ENCODE measurements at places on chromosomes 7 and 10.

GRCh38 chr10:101291331-101292193 is 62.3 kb upstream of the LBX1 start:
- peak; percentile 62 for DNase-seq

- no peak for DNase-seq
Measured at GRCh38 chr10:65482848-65483247, 1443.0 kb upstream of the LRRTM3 start.

GRCh38 chr10:79072041-79072441 is 3.3 kb downstream of the ZMIZ1 start:
- DNase-seq = no peak

GRCh38 chr10:18340496-18341051 is 200.3 kb downstream of the CACNB2 start:
- DNase-seq = no peak

DNA sequence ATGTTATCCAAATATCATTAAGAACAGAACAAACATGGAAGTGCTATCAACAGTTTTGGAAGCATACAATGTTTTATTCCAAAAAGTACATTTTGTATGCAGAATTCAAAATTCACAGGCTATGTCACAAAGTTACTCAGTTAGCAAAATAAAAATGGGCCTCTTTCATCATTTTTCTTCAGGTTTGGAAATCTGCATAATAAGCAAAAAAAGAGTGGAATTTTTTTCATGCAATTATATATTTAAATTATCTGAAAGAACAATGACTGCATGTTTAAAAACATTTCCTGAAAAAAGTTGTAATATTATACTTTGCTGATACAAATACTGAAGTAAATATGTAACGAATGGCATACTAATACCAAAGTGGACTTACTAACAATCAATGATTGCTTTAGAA is 161.2 kb upstream of the MBL2 start:
- DNase-seq = no peak

DNA sequence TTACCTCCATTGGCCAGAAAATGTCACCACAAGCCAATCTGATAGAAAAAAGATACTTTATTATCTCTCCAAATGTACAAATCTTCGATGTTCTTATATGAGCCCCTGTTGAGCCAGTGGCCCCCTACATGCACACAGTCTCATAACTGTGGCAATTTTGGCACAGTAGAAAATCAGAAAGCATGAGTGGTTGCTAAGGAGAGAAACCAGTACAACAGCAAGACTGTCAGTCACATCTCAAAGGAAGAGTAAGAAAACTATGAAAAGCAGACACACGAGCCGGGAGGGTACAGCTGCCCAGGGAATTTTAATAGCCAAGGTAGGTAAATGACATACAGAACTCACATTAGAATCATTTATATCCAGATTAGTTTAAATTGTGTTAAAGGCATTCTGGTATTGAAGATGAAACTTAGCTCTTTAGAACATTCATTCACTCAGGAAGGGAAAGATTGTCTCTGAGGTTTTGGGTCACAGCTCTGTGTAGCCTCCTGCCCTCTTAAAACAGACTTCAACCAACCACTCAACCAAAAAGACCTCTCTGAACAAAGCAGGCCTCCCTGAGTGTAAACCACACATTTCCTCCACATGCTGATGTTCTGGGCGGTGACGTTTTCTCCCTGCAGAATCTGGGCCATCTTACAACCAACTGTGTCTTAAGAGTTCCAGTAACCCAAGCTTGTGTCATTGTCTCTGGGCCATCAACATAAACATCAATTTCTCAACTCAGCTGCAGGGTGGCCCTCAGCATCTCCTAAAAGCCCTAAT is 80.8 kb upstream of the ADAM12 start:
- DNase-seq = no peak

GRCh38 chr7:26375726-26376174 is 84.1 kb downstream of the SNX10 start:
- no peak for DNase-seq

GRCh38 chr10:86711513-86712316 is 43.4 kb downstream of the LDB3 start:
- DNase-seq = peak; percentile 74

DNA sequence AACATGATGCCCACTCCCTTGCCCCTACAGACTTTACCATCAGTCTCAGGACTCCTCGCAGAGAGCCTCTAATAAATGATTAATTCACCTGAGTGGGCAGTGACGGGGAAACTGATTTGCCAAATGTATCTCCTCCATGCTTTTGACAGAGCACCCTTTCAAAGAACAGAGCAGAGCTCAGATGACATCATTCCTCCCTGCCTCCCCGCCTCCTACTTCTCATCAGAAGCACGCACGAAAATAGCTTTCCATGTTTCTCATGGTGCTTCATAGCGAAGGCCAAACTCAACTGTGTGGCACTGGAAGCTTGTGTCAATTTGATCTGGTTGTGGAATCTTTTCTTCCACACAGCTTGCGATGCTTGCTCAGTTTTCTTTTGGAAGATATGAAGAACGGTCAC is 442.5 kb downstream of the RPS24 start:
- DNase-seq = no peak

- no peak for DNase-seq
Measured at GRCh38 chr7:153521370-153521769, 530.8 kb upstream of the DPP6 start.

GRCh38 chr10:71547312-71547711 is 150.6 kb downstream of the CDH23 start:
- no peak for DNase-seq

GRCh38 chr10:79029478-79030390 is 39.0 kb upstream of the ZMIZ1 start:
- no peak for DNase-seq

- DNase-seq = no peak
Measured at GRCh38 chr10:129868449-129869035, 95.5 kb downstream of the EBF3 start.

GRCh38 chr10:23343591-23344240 is 881 bp downstream of the C10orf67 start:
- DNase-seq = peak; percentile 16

DNA sequence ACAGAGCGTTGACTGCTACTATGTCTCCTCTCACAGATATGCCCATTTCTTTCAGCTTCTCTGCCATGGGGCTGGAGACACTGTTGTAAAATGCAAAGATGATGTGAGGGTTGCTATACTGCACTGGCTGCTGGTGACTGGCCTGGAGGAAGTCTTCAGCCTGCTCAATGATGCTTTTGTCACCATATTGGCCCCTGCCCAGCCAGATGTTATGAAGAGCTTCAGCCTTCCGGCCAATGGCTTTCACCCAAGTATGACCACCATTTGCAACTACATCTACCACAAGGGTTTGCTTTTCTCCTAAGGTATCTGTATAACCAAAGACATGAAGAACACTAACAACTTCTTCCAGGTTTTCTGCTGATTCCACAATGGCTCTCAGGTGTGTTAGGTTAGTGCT is 1.6 kb downstream of the C7orf25 start:
- DNase-seq = no peak

- DNase-seq = no peak
Measured at GRCh38 chr7:152086513-152086912, 61.0 kb downstream of the GALNT11 start.

GRCh38 chr10:112000466-112000865 is 183.1 kb downstream of the GPAM start:
- no peak for DNase-seq

- no peak for DNase-seq
Measured at GRCh38 chr7:26759108-26759507, 105.3 kb downstream of the SKAP2 start.

DNA sequence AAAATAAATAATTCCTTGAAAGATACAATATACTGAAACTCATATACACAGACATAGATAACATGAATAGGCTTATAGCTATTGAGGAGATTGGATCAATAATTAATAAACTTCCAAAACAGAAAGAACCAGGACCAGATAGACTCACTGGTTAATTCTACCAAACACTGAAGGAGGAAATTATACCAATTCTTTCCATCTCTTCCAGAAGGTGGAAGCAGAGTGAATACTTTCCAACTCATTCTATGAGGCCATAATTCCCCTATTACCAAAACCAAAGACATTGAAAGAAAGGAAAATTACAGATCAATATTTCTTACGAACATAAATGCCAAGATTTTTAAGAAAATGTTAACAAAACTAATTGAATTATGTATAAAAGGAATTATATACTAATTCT is 624.8 kb upstream of the LRRTM3 start:
- no peak for DNase-seq

GRCh38 chr7:6542368-6542767 is 8.9 kb downstream of the GRID2IP start:
- DNase-seq = no peak

GRCh38 chr7:90216080-90216674 is 4.6 kb downstream of the STEAP2 start:
- DNase-seq = no peak

GRCh38 chr7:45708046-45708950 is 134.1 kb downstream of the ADCY1 start:
- DNase-seq = no peak

Data from GM12892 (cell line).